CD4-positive, alpha-beta memory T cell (primary cell): ENCODE measurements at places on chromosomes 1 and 21. TPM values are rescaled to one million over a fixed set of nuclear protein-coding genes. Genes with fewer than 3 reads are reported as not detected.

DNA sequence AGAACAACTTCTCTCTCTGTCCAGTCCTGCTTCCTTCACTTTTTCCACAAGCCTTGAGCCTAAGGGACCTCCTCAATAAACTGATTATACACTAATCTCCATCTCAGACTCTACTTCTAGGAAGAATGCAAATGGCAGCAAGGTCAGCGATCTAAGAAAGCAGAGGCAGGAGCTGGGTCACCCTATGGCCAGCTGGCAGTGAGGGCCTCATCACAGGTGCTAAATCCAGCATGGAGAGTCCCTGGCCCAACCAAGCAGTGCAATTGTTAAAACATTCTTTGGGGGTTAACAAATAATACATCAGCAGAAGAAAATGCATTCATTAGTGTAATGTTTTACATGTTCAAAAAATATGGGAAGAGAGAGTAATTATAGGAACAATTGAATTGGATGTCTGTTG lies 416.0 kb downstream of the SIPA1L2 start:
- H3K4me1 ChIP-seq, result no peaks in the 10 kb centered on the region
- H3K4me3 ChIP-seq, result no peak overlapping the region
- no peak overlapping the region for H3K27ac ChIP-seq
- no peak for DNase-seq
- no peaks in the 10 kb centered on the region for H3K27me3 ChIP-seq

GRCh38 chr1:179440971-179441370 lies 75.2 kb downstream of the AXDND1 start:
- H3K27me3 ChIP-seq, result no peaks in the 10 kb centered on the region
- H3K27ac ChIP-seq, result no peak overlapping the region
- no peak overlapping the region for H3K4me3 ChIP-seq
- no peaks in the 10 kb centered on the region for H3K4me1 ChIP-seq

GRCh38 chr1:182764029-182764727 lies 25.4 kb upstream of the NPL start:
- DNase-seq, result no peak
- H3K4me3 ChIP-seq, result no peak overlapping the region
- no peaks in the 10 kb centered on the region for H3K27me3 ChIP-seq
- H3K27ac ChIP-seq, result no peak overlapping the region
- H3K4me1 ChIP-seq, result no peaks in the 10 kb centered on the region

GRCh38 chr1:64179588-64179987 lies 23.8 kb upstream of the UBE2U start:
- H3K4me3 ChIP-seq, result no peak overlapping the region
- H3K27ac ChIP-seq, result no peak overlapping the region
- H3K36me3 ChIP-seq, result no peaks in the 10 kb centered on the region

DNA sequence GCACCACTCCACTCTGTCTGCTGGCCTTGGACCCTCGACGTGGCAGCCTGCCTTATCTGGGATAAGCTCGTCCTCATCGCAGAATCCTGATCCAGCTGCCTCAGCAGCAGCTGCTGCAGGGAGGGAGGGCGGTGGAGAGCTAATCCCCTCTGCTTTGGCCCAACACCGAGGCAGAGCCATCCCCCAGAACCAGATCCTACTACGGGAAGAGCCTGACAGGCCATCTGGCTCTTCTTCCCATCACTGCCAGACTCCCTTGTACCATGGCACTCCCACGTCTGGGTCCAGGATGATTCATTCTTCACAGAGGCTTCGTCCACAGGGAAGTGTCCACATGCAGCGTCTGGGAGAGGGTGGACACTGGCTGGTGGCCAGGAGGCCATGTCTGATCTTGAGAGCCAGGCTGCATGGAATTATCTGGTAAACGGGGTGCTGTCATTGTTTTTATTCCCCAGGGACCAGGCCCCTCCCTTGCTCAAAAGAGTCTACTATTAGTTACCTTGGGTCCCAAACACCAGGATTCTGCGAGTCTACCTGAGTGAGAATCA lies 14.6 kb upstream of the PKP1 start:
- no peaks in the 10 kb centered on the region for H3K27me3 ChIP-seq
- no peak for DNase-seq
- no peak overlapping the region for H3K4me3 ChIP-seq
- H3K4me1 ChIP-seq, result no peaks in the 10 kb centered on the region
- H3K27ac ChIP-seq, result no peak overlapping the region

GRCh38 chr1:154405747-154406571 lies 816 bp downstream of the IL6R start:
- peak overlapping the region; percentile 68 for H3K27ac ChIP-seq
- H3K36me3 ChIP-seq, result no peaks in the 10 kb centered on the region
- peak overlapping the region; percentile 71 for H3K4me3 ChIP-seq

The MEF2D gene
- 13.8 TPM for polyA plus RNA-seq

The FCMR gene
- 493 TPM for polyA plus RNA-seq

The ANKRD65 gene
- polyA plus RNA-seq, result not detected

The HNRNPR gene
- polyA plus RNA-seq, result 194 TPM

The GTF2B gene
- 50.2 TPM for polyA plus RNA-seq

The PAQR6 gene
- 0.11 TPM for polyA plus RNA-seq
